Ecto neural progenitor cell (in vitro differentiated cells): ENCODE measurements at places on chromosomes 1 and 21.

DNA sequence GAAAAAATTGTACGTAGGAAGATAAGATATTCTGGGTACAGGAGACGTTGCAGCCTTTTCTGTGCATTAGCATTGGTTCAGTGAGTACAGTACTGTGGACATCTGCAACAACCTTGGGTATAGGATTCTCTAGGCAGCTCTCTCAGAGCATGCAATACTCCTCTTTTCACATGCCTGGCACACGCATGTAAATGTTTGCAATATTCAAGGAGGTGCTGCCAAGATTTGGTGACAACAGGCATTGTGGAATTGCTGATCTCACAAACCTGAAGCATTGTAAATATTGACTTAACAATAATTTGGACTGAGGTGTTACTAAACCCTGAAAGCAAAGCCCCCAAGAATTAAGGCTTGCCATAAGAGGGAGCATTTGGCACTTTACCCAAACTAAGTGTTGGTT lies 126.8 kb downstream of the GRIK1 start:
- no peak for DNase-seq

DNA sequence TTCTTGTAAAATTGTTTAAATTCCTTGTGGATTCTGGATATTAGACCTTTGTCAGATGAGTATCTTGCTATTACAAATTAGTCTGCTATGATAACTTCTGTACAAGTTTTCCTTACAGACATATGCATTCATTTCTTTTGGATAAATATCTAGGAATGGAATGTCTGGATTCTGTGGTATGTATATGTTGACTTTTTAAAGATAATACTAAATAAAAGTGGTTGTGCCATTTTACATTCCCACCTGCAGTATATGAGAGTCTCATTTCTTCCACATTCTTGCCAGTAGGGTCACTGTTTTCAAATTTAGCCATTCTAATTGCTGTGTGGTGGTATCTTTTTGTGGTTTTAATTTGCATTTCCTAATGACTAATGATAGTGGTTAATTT lies 53.9 kb downstream of the SYDE2 start:
- no peak for DNase-seq

- no peak for DNase-seq
Observed at GRCh38 chr1:76268341-76268740, 193.8 kb downstream of the ST6GALNAC3 start.

DNA sequence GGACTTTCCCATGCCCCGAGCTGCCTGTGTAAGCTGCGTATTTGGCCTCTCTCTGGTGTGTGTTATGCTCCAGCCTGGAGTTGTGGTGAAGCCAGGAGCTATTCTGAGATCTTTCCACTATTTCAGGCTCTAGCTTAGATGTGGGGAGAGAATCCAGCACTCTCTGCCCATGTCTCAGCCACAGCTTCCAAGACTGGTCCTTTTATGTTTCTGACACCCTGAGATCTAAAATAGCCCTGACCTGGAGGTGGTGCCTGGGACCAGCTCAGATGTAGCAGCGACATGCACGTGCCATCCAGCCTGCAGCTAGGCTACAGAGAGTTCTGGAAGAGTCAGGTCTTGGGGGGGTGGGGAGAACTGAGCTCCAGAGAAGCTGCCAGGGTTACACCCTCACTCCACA lies 76.5 kb downstream of the TENT5C start:
- no peak for DNase-seq

- no peak for DNase-seq
Observed at GRCh38 chr1:42753070-42753469, 13.0 kb upstream of the CLDN19 start.
